CD4-positive, alpha-beta T cell treated with Interleukin-6 at 100 ng/mL for 8 hours (primary cell): ENCODE measurements at places on chromosomes 12 and 14.

GRCh38 chr14:90490720-90491050 lies 93.9 kb downstream of the CALM1 start:
- DNase-seq: no peak

DNA sequence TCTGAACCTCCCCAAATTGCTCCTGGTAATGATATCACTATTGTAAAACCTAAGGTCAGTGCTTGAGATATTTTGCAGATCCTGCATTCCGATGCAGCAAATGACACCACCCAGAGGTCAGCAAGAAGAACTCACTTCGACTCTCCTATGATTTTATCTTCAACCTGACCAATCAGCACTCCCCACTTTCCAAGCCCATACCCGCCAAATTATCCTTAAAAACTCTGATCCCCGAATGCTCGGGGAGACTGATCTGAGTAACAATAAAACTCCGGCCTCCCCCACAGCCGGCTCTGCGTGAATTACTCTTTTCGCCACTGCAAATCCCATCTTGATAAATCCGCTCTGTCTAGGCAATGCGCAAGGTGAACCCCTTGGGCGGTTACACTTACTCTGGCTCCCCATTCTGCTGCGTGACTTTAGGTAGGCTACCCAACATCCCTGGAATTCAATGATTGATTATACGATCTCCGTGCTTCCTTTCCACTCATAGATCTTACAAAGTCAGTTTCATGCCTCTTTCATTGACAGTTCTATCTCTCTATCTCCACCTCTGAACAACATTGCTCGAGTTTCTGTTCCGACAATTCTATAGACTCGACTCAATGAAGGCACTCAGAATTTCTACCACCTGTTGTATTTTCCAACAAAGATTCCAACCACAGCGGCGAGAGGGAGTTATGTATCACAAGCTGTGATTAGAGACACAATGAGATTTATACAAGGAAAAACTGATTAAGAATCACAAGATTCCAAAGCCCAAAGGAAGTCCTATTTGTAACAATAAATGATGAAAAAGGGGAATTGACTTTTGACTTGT lies 939 bp downstream of the NPC2 start:
- DNase-seq: no peak

DNA sequence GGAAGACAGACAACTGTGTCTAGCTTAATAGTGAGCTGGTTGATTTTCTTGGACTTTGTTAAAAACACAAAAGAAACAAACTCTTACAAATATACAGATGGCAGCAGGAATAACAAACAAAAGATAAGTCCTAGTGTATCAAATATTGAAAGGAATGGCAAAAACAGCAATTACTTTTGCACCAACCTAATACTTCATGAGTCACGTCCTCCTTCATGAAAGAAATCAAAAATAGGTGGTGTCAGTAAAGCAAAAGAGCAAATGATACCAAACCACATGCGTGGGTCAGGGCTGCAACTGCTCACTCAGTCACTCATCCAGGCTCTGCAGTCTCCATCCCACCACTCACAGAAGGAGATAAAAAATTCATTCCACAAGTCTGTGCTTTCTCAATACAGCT lies 11.8 kb downstream of the ATG14 start:
- no peak for DNase-seq

GRCh38 chr12:120750806-120751205 lies 25.2 kb downstream of the ACADS start:
- DNase-seq: no peak

- no peak for DNase-seq
Observed at GRCh38 chr14:64654246-64654900, 49.9 kb upstream of the PLEKHG3 start.

DNA sequence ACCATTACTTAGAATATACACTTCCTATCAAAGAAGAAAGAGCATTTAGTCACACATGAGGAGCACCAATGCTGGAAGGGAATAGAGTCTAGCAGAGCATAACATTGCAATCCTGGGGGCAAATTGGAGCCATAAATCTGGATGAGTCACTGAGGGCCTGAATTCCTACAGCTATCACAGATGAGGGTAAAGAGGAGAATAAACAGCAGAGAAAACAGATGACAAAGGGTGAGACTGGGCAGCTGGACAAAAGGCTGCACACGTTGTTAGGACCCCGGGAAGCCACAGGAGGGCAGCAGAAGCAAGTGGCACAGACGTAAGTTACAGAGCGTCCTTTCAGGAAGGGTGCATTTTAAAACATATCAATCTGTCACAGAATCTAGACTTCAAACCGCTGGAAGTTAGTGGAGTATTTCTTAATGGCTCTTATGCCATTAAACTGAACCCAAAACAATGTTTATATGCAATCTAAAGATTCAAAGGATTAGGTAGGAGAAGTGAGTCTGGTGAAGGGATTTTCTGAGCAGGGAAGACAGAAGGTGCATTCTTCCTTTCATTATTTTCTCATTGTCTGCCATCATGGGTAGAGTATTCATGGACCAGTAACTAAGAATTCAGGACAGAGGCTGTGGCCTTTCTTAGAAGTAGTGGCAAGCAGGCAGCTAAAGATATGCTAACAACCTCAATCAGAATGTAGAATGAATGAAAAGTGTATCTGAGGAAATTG lies 159.8 kb upstream of the DAAM1 start:
- no peak for DNase-seq

DNA sequence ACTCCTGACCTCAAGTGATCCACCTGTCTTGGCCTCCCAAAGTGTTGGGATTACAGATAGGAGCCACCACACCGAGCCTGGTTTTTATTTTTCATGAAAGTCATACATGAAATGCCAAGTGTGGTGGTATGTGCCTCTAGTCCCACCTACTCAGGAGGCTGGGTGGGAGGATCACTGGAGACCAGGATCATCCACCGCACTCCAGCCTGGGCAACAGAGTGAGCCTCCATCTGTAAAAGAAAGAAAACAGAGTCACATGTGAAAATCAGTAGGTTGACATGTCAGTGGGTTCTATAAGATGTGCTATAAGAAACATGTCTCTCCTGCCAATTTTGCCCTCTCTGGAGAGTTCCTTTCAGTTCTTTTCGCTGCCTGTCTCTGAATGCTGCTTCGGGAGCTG lies 28.2 kb downstream of the ANKRD9 start:
- no peak for DNase-seq

- DNase-seq: no peak
Observed at GRCh38 chr12:55702861-55703260, 4.8 kb downstream of the ITGA7 start.

DNA sequence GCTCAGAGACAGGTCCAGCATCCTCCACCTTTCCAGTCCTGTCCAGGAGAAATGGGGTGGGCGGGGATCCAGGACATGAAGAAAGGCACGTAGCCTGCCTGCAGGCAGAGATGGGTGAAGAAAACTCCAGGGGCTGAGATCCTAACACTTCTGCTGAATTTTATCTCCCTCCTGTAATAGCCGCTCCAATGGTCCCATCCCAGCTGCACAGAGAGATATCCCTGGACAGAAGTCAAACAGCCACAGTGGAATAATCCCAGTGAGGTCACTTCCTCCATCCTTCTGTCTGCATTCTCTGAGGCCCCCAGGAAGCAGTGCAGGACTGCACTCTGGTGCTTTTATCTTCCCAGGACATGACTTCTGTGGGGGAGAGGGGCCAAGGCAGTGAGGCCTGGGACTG lies 26.3 kb downstream of the KRT18 start:
- no peak for DNase-seq

- no peak for DNase-seq
Observed at GRCh38 chr14:21185491-21185890, 29.6 kb upstream of the OR5AU1 start.

- no peak for DNase-seq
Observed at GRCh38 chr12:119681728-119682638, 14.1 kb downstream of the PRKAB1 start.

GRCh38 chr12:49966511-49967041 lies 4.9 kb downstream of the AQP5 start:
- DNase-seq: no peak

DNA sequence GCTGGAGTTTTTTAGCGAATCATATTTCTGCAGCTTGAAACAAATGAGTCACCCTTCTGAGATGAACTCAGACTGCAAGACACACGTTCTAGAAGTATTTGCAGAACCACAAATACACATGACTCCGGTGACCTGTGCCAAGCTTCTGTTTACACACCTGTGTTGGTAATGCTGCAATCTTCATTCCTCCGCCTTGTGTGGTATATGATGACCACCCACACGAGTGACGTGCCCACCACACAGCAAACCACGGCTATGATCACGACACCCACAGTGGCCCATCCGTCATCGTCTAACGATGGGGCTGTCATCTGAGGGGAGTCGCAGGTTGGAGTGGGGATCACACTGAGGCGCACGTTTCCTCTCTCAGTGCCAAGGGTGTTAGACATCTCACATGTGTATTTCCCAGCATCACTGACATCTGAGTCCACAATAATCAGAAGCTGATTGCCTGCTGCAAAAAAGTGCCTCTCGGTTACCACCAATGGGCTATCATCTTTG lies 43.0 kb downstream of the LRIG3 start:
- DNase-seq: no peak
